Kidney tubule cell (primary cell): ENCODE measurements at places on chromosomes 6 and 20.

- no peak for DNase-seq
Measured at GRCh38 chr20:35899064-35899463, 55.2 kb downstream of the SCAND1 start.

DNA sequence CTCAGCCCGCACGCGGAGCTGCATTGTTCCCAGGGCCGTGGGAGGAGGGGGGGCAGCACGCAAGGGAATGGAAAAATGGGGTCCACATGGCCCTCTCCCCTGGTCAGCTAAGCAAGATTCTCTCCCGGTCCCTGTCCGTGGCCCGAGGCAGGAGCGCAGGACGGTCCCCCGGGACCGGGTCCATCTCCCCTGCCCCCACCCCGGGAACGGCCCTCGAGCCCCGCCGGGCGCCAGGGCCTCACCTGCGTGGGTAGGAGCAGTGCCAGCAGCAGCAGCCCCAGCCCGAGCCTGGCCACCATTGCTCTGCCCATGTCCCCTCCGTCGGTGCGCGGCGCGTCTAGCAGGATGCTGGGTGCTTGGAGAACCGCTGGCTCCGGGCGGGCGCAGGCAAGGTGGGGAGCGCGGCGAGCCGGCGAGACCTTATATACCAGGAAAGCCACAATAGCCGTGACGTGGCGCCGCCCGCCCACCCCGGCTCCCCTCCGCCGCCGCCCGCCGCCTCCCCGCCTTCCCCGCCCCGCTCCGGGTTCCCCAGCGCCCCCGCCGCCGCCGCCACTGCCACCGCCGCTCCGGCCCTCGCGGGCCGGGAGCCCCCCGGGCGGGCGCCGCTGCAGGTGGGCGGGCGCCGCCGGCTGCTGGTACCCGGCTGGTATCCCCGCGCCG is at the start of gene CD24:
TSS of gene CD24 (minus strand) at position 394 of the 663 bp plus-strand sequence. CDS start at position 311, 83 bp downstream.
- peak; percentile 85 for DNase-seq

DNA sequence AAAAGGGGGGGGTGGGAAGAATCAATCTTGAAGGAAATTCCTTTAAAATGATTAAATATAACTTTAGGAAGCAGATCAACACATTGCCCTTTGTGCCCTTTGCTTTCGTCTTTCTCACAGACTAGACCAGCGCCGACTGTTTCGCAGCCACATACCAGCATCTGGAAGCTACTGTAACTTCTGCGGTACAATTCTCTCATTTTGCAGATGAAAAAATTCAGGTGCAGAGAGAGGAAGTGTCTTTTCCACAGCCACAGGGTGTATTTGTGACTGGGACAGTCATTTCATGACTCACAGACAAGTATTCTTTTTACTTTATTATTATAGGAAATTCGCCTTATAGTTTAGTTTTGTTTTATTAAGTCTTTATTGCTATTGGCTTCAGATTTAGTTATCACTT is 84.2 kb downstream of the UST start:
- DNase-seq: no peak

GRCh38 chr6:136792095-136792409 is 225 bp downstream of the MAP3K5 start:
- no peak for DNase-seq

DNA sequence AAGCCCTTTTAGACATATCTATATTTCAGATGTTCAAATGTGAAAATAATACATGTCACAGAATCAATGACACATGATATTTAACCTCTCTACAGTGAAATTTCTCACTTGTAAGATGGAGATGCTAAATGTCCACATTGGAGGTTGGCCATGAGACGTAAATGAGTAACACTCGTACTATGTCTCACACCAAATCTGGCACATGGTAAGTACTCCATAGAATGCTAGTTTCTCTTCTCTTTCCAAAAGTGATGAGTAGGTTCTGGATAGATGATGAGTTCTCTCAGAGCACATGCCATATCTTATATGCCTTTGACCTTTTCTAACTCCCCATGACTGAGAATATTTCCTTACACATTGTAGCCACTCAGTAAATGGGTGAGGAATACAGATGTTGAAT is 17.7 kb downstream of the GFOD1 start:
- DNase-seq: no peak

DNA sequence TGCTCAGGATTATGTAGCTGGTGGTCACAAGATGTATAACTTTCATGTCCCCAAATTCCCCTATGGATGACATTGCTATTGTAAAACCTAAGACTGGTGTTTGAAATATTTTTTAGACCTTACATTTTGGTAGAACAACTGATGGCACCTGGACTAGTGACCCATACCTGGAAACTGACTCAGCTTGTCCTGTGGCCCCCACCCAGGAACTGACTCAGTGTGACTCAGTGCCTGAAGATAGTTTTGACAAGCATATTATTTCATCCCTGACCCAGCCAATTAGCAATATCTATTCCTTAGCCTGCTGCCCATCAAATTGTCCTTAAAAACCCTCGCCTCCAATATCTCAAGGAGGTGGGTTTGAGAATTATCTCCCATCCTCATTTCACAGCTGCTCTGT is 90.9 kb upstream of the GRIK2 start:
- DNase-seq: peak; percentile 28

- peak; percentile 13 for DNase-seq
Measured at GRCh38 chr6:21107796-21108195, 485.8 kb upstream of the SOX4 start.

GRCh38 chr20:20856956-20857355 is 144.5 kb upstream of the RALGAPA2 start:
- DNase-seq: no peak

DNA sequence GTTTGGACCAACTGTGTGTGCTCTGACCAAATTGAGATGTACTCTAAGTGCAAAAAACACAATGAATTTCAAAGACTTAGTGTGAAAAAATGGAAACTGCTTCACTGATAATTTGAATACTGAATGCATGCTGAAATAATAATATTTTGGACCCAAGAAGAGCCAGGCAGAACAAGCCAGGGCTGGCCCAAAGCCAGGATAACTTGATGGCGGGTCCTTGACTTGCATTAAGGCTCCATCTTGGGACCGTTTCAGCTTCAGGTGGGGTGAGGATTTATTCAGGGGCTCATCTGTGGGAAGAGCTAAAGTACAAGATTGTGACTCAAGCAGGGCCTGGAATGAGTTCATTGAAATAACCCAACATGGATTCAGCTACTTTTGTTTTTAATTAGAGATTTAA is 921.9 kb downstream of the QKI start:
- DNase-seq: no peak

DNA sequence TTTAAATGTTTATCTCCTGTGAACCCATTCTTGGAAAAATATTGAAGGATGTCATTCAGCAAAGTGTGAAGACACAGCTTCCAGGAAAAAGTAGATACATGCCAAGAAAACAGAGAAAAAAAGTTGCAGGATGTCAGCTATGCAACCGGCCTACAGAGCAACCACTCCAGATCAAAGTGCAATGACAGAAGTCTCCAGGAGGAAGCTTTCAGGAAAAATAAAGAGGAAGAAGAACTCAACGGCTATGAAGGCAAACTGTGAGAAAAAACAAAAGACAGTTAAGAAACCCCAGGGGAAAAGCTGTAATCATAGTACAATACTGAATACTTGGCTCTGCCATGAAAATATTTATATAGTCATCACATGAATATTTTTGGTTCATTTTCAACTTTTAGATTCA is 30.6 kb downstream of the REPS1 start:
- no peak for DNase-seq

GRCh38 chr6:139184459-139184858 is 49.6 kb downstream of the HECA start:
- DNase-seq: no peak

DNA sequence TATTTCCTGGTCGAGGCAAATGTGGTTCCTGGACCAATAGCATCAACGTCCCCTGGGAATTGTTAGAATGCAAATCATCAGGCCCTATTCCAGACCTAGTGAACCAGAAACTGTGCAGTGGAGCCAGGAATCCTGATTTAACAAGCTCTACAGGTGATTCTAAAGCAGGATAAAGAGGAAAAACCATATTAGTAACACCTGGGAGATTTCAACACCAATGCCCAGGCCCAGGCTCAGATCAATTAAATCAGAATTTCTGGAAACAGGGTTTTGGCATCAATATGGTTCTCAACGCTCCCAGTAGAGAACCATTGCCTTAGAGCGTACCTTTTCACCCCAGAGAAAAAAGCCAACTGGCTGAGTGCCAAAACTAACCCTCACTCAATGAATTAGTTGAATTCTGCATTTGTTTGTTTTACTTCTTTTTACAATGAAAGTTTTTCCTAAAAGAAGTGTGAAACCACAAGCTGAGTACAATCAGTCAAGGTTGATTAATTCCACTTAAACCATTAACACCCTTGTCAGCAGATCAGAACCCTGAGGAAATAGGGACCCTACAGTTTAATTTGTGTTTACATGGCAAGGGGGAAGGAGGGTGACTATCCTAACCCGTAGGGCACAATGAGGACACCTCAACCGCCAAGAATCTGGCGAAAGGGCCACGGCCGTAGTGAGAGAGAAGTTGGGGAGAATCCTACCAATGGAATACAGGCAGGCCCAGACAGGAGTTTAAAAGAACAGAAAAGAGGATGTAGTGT is 34.9 kb upstream of the LOC128125822 start:
- DNase-seq: peak; percentile 63

DNA sequence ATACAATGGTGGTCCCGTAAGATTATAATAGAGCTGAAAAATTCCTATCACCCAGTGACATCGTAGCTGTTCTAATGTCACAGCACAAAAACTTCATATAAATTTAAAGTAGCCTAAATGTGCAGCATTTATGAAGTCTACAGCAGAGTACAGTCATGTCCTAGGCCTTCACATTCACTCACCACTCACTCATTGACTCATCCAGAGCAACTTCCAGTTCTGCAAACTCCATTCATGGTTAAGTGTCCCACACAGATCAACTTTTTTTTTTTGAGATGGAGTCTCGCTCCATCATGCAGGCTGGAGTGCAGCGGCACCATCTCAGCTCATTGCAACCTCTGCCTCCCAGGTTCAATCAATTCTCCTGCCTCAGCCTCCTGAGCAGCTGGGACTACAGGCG is 20.9 kb upstream of the KCNG1 start:
- peak; percentile 44 for DNase-seq

- no peak for DNase-seq
Measured at GRCh38 chr6:130167655-130168054, 55.1 kb downstream of the SAMD3 start.

DNA sequence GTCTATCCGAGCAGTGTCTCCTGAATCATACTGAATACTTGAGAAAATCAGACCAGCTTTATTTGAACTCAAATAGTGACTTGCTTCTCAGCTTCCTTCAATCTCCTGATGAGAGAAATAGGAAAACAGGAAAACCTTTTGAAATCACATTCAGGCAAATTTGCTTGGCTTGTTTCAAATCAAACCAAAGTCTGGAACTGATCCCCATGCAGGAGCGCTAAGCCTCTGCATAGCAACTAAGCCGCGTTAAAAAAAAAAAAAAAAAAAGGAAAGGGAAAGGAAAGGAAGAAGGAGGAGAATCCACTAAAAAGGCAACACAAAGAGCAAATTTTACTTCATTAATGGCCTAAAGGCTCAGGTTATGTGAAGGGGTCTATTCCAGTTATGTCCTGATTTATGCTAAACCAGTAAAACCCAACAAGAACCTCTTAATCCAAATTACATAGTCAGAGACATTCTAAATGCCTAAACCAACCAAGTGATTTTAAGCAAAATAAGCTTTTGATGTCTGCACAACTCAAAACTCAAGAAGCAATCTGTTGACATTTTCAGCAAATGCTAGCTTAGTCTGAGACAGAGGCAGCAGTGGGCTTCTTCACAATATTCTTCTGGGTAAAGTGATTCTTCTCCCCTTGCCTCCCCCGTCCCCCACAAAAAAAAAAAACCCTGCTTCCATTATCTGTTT is 112.5 kb downstream of the SOBP start:
- no peak for DNase-seq

DNA sequence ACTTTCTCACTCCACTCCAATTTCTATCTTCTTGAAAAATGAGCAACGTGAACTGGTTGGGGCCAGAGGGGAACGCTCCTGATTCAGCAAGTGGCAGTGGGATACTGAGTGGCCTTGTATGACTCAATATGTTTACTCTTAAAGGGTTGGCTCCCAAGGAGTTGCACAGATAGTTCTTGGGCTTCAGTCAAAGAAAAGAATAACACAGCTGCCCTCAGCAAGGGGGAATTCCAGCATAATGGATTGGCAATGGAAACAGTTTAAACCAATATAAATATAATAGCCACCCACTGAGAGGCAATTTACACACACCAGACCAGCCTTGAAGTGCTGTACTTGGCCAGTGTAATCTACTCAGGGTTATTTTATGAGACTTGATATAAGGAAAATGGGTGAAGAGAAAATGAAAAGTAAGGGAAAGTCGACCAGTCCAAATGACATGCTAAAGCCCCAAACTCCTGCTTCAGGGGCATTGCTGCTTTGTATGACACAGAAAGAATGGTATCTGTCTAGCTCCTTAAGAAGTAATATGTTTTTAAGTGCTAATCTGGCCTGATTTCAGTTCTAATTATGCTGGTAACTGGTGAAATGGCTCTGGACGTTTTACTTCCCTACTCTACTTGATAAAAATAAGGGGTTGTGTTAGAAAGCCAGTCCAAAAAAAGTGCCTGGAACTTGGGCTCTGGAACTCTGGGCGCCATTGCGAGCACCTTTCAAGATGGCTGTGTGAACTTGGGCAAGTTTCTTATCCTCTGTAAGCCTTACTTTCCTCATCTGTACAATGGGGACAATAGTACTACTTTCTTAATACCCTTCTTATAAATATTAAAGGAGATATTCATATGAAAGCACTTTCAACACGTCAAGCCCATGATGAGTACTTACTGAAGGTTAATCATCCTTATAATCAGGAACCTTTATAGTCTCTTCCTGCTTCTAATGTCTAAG is 712.9 kb upstream of the MAP3K7 start:
- peak; percentile 72 for DNase-seq

DNA sequence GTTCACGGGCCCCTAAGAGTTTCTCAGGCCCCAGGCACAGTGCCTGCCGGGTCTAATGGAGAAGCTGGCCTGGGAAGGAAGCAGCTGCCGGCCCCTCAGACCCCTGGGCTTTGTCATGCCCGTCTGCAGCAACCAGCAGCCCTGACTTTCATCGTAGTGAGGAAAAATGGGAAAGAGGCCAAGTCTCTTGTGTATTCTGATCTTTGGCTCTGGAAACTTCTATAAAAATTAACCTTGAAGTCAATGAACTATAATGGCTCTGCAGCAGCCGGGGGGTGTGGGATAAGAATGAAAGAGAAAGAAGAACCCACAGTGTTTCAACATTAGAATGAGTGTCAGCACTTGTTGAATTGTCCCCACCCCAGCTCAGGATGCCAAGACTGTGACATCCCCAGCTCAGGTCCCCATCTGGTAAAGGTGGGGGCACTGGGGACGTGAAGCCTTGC is 12.9 kb downstream of the TGM2 start:
- DNase-seq: peak; percentile 95

DNA sequence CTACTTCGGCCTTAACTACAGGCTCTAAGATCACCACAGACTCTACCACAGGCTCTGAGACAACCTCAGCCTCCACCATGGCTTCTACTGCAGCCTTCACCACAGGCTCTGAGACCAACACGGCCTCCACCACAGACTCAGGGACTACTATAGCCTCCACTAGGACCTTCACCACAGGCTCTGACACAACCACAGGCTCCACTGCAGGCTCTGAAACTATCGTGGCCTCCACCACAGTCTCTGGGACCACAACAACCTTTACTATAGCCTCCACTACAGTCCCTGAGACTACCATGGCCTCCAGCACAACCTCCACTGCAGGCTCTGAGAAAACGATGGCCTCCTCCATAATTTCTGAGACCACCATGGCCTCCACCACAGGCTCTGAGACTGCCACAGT is 15.3 kb downstream of the MUC22 start:
- no peak for DNase-seq

GRCh38 chr20:25439328-25439727 is 31.9 kb downstream of the GINS1 start:
- DNase-seq: no peak
